ENCODE measurements at places on chromosomes 5 and 9. TPM values are rescaled to one million over a fixed set of nuclear protein-coding genes. Genes with fewer than 3 reads are reported as not detected.

Gene KCNMB1
- 42.1 TPM for total RNA-seq

Gene LCN9
- total RNA-seq: not detected

Gene HRH2
- total RNA-seq: 1.1 TPM

Gene MAMDC2
- 166 TPM for total RNA-seq

Gene UBE2QL1
- total RNA-seq: 5.0 TPM

Gene GTF2H2C
- total RNA-seq: 18.2 TPM

Gene KYAT1
- 8.0 TPM for total RNA-seq

DNA sequence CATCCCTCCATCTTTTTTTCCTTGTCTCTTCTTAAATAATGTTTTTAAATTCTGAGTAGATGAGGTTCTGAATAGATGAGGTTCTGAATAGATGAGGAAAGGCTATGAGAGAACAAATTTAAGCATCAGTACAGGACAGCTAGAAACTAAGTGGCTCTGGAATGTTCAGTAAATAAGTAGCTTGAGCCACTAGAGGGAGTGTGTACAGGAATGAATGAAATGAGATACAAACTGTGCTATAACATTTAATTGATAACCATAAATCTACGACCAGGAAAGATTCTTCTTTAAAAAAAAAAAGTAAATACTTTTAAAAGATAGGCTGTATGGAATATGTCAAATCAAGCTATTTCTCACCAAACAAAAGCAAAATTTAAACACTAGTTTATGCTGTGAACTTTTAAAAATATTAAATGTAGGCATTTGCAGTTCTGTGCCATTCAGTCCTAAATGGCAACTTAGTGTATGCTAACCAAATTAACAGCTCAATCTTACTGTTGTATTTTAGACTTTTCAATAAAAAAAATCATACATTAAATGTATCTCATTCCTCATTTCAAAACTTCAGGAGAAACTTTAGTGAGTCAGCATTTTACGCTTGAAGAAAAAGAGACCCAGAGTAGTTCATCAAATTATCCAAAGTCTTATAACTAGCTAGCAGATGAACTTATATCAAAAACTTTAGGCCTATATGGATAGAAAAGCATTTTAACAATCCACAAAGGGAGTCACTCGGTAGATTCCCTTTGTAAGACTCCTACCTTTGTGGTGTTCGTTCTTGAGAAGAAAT is 70.4 kb upstream of the SNX2 start:
- DNase-seq: no peak

DNA sequence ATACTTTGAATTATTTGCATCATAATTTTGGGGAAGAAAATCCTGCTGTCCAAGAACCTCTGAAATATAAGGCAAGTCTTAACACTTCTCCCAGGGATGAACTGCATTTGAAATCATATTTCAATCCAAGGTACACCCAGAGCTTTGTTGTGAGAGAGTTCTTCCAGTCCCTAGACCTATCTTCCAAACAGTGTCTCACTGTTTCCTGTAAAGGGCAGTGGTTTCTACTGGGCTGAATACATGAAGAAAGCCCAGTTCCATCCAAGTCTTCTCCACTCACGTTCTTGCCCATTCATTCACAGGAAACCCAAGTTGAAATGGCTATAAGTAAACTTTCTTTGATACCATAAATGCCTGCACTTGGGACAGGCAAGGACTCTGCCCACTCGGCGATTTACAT is 108.3 kb upstream of the LHFPL2 start:
- no peak for DNase-seq

DNA sequence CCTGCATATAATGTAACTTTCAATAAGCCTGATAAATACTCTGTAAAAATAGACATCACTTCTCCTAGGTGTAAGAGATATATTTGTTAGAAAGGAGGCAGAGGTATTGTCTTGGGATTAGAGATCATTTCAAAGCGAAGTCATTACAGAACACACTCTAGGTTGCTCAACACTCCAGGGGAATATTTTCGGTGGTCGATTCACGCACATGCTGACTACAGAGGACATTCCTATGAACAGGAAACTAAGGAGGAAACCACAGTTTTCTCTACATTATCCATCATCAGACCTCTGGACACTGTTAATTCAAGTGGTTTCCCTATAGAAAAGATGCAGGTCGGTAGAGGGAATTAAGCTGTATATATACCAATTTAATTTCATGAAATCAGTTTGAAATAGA is 370.0 kb downstream of the NDUFS4 start:
- DNase-seq: no peak

DNA sequence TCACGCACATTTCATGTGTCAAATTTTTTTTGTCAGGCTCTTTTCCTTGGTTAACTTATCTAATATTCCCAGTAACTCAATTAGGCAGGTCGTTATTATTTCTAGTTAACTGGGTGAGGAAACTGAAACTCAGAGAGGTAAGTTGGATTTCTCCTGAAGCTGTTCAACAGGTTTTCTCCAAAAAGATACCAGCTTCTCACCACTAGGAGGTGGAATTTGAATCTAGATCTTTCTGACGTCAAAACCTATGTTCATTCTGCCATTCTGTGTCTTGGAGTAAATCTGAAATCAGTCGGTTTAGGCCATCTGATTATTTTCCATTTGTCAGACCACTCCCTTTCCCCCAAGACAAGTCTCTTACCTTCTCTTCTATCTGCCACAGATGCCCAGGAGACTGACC is 572.9 kb downstream of the ACTL7B start:
- DNase-seq: no peak

- DNase-seq: no peak
Observed at GRCh38 chr5:61281686-61282085, 50.4 kb upstream of the ZSWIM6 start.

- no peak for DNase-seq
Observed at GRCh38 chr5:143008809-143009521, 238.8 kb downstream of the ARHGAP26 start.

GRCh38 chr9:27393054-27393846 is 96.3 kb upstream of the EQTN start:
- no peak for DNase-seq

DNA sequence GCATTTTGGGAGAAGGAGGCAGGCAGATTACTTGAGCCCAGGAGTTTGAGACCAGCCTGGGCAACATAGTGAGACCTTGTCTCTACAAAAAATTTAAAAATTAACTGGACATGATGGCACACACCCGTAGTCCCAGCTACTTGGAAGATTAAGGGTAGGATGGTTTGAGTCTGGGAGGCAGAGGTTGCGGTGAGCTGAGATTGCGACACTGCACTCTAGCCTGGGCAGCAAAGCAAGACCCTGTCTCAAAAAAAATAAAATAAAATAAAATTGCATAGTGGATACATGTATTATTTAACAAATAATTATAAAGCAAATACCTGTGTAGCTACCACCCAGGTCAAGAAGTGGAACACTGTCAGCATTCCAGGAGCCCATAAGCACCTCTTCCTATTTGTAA is 90.1 kb downstream of the CDC42SE2 start:
- DNase-seq: no peak

GRCh38 chr9:98596486-98596885 is 112.2 kb downstream of the GABBR2 start:
- no peak for DNase-seq

DNA sequence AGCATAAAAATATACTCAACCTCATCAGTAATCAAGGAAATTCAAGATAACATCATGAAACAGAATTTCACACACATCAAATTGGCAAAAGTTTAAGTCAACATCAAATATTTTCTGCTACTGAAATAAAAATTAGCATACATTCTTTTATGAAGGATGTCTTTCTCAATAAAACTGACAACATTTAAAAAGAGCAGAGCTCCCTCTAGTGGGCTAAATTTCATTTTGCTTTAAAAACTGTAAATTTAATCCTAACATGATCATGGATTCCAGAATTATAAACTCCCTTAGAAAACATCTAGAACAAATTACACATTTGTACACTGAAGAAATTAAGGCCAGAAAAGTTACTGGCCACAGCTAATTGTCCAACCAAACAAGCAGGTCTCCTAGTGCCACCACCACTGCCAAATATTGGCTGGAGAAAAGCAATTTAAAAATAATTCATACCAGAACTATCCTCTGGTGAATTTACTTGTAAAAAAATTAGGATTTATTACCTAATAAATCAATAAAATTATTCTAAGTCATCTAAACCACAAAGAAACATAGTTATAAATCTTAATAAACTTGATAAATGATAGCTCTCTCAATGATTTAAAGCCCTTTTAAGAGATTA is 31.2 kb downstream of the DEPDC1B start:
- no peak for DNase-seq

- DNase-seq: no peak
Observed at GRCh38 chr5:139930406-139930805, 112.7 kb downstream of the NRG2 start.

- no peak for DNase-seq
Observed at GRCh38 chr5:157607371-157608161, 32.0 kb upstream of the ADAM19 start.

GRCh38 chr5:160843240-160843639 is 8.8 kb downstream of the ATP10B start:
- no peak for DNase-seq

DNA sequence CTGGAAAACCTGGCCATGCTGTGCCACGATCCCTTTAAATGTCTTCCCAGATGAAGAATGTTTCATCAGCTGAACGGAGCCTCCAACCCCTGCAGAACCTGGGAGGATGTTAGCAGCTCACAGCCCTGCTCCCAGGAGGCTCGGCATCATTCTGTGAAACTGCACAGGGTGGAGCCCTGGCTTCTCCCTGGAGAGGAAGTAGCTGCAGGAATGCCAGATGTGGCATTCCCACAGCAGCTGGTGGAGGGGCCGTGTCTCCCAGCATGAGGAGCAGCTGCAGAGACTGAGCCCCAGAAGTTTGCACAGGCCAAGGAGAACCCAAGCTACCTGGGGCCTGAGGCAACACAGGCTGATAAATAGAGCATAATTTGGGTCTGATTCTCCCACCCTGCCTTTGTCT is 165.8 kb upstream of the MAP3K1 start:
- DNase-seq: no peak

- no peak for DNase-seq
Observed at GRCh38 chr5:107228226-107228625, 442.5 kb downstream of the EFNA5 start.

DNA sequence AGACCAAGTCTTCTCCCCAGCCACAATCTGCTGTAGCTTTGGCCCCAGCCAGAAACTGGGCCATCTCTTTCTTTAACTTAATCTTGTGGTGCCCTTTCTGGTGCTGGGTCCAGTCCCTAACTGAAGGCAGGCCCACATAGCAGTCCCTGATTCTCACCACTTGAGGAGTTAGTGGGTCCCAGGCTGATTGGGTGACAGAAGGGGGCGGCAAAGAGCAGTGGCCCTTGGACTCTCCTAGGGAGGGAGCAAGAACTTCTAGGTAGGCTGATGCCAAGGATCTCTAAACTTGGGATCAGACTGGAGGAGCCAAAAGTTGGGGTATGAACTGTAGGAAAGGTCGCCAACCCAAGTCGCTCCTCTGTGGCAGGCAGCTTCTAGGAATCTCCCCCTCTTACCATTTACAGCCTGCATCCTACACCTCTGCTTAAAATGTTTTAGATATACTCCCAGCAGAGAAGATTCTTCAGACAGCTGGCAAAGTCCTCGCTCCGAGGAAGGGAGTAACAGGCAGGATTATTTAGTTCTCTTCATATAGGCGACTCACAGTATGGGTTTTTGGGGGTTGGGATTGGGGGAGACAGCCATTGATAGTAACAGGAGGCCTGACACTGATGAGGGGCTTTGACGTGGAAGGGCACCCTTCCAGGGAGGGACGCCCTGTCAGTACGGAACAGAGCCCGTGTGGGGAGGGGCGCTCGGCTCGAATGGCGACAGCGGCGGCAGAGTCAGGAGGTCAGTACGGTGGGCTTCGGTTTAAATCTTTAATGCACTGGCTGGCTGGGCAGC is 2.0 kb upstream of the CCL27 start:
- DNase-seq: peak; percentile 90

GRCh38 chr5:95486191-95486590 is 68.6 kb downstream of the SKIC3 start:
- no peak for DNase-seq

DNA sequence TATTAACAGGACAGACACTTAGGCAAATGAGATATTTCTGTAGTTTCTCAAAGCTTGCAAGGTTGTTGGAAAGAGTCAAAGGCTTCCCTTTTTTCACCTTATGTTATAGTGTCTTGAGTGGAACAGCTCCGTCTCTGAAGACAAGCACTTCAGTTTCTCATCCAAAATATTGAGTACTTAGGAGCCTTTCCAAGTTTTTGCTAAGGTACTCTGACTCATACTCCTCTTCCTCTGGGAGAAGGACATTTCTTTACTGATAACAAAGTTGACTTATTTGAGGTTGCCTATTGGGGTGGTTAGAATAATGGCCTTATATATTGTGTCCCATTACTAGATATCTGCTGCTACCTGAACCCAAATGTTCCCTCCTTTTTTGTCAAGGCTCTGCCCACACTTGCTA is 869.6 kb downstream of the MAT2B start:
- DNase-seq: no peak

DNA sequence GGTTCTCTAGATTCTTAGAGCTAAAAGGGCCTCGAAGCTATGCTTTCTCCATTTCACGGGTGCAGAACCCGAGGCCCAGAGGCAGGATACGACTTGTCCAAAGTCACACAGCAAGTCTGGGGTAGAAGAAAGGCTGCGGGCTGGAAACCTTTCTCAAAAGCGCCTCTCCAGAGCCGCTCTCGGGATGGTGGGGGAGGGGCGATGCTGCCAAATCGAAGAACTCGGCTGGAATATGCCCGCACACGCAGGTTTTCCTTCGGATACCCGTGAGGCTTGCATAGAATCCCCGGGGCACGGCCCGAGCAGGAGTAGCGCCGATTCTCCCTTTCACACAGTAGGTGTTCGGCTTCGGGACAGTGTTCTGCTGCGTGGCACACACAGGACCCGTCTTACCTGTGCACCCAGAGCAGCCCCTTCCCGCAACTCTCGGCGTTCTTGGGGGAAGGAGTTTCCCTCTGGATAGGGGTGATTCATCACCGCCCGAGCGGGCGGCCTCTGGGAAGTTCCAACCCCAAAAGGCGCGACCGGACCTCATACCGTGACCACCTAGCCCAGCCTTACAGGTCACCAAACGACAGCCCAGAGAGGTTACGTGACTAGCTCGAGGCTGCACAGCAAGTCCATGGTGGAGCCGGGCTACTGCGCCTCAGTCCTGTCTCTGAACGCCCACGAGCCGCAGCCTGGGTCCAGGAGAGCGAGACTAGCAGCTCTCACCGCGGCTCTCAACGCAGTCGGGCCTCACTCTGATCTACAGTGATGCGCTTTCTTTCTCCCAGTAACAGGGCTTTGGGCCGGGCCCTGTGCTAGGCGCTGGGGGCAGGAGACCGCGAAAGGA is 4.1 kb downstream of the PAX5 start:
- no peak for DNase-seq

DNA sequence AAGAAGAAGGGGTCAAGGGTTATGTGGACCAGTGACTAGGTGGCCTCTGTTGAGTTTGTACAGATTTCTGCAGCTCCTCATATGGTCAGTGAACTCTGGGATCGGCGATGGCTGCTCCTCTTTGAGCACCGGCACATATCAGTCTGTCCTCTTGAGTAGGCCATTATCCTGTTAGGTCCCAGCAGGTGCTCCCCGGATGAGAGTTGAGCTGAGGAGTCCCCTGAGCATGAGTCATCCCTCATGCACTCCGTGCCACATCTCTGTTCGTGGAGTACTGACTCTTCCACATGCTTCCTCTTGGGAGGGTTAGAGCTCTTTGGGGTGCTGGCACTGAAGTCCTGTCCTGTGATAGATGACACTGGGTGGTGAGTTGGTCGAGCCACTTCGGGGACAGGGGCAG is 143.7 kb downstream of the PTTG1 start:
- DNase-seq: no peak

- DNase-seq: no peak
Observed at GRCh38 chr5:153926201-153926600, 112.5 kb downstream of the FAM114A2 start.

- DNase-seq: no peak
Observed at GRCh38 chr5:78003919-78004318, 227.8 kb upstream of the TBCA start.
